ENCODE measurements at places on chromosomes 2 and 18. TPM values are rescaled to one million over a fixed set of nuclear protein-coding genes. Genes with fewer than 3 reads are reported as not detected.

Gene ECEL1
- 0.36 TPM for polyA plus RNA-seq

Gene DARS1
- polyA plus RNA-seq = 80.6 TPM

Gene NT5DC4
- not detected for polyA plus RNA-seq

Gene SAG
- 0.12 TPM for polyA plus RNA-seq

Gene CROCC2
- polyA plus RNA-seq = not detected

Gene FTCDNL1
- 1.8 TPM for polyA plus RNA-seq

Gene ASAP2
- 19.4 TPM for polyA plus RNA-seq

Gene DNAJC5G
- polyA plus RNA-seq = 0.19 TPM

Gene CPLX4
- polyA plus RNA-seq = not detected

Gene MAT2A
- polyA plus RNA-seq = 202 TPM

Gene PPM1G
- 59.7 TPM for polyA plus RNA-seq

Gene MIB1
- 42.5 TPM for polyA plus RNA-seq

Gene PLEKHH2
- 3.7 TPM for polyA plus RNA-seq

Gene ABCB11
- polyA plus RNA-seq = not detected

Gene ARHGEF33
- polyA plus RNA-seq = 0.84 TPM

Gene CD226
- polyA plus RNA-seq = 1.0 TPM

Gene UGT1A8
- not detected for polyA plus RNA-seq

Gene CTDP1
- polyA plus RNA-seq = 10.7 TPM

Gene CNTNAP5
- polyA plus RNA-seq = 0.32 TPM

Gene SCN2A
- 0.08 TPM for polyA plus RNA-seq

Gene KIDINS220
- polyA plus RNA-seq = 52.5 TPM

Gene TXNDC2
- not detected for polyA plus RNA-seq

Gene SLC9A2
- polyA plus RNA-seq = 0.34 TPM

Gene PLB1
- polyA plus RNA-seq = 2.5 TPM

Gene DSC3
- 0.34 TPM for polyA plus RNA-seq

Gene VWA3B
- not detected for polyA plus RNA-seq

Gene ACTG2
- 12.4 TPM for polyA plus RNA-seq

Gene OTOS
- not detected for polyA plus RNA-seq

Gene MERTK
- polyA plus RNA-seq = 3.5 TPM

Gene DLX2
- 0.05 TPM for polyA plus RNA-seq

Gene CRYGC
- not detected for polyA plus RNA-seq

Gene RAB10
- 107 TPM for polyA plus RNA-seq

Gene CHRND
- polyA plus RNA-seq = 163 TPM

Gene ADRA2B
- 2.2 TPM for polyA plus RNA-seq

Gene CRACDL
- 2.7 TPM for polyA plus RNA-seq
